ENCODE measurements at places on chromosomes 12 and 14.

- no peak for DNase-seq
These were observed 7.3 kb upstream of the TMEM229B start for GRCh38 chr14:67495827-67496226.

- DNase-seq, result no peak
These were observed 181.9 kb downstream of the SLC6A15 start for GRCh38 chr12:84730561-84731162.

- DNase-seq, result no peak
These were observed 164.7 kb downstream of the SSPN start for GRCh38 chr12:26360062-26360461.

DNA sequence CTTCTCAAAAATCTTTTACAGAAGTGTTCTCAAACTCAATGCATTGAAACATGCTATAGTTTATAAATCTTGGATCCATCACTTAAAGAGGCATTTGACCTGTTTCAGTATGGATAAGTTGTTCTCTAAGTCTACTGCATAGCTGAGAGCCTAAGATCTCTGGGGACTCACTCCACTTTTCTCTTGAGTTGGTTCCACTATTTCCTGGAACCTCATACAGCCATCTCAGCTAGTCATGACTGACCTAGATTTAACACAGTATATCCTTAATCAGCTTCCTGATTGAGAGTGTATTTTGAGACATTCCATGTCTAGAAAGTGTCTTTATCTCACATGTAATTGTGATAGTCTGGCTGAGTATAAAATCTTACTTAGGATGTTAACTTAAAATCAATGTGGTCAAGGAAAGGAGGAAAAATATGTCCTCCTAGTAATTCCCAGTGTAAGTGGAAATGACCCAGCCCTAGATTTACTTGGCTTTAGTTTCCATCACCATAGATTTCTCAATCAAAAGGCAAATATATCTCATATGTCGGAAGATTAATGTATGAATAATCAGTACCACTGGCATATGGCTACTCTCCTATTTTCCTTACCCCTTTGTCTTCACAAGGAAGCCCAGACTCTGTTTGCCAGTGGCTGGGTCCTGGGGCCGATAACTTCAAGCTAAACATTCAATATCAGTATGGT, 61.9 kb downstream of the KICS2 start:
- DNase-seq, result no peak

DNA sequence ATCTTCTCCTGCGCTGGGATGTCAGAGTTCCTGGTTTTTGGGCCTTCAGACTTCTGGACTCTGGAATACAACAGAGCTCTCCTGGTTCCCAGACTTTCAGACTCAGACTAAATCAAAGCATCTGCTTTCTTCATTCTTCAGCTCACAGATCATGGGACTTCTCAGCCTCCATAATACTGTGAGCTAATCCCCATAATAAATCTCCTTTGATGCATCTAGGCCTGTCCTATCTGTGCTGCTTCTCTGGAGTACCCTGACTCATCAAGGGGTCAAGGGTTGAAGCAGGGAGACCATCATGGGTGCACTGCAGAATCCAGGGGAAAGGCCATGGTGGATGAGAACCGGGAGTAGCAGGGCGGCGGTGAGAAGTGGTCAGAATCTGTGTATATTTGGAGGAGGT, 1094.1 kb upstream of the TMEM132C start:
- DNase-seq, result no peak

DNA sequence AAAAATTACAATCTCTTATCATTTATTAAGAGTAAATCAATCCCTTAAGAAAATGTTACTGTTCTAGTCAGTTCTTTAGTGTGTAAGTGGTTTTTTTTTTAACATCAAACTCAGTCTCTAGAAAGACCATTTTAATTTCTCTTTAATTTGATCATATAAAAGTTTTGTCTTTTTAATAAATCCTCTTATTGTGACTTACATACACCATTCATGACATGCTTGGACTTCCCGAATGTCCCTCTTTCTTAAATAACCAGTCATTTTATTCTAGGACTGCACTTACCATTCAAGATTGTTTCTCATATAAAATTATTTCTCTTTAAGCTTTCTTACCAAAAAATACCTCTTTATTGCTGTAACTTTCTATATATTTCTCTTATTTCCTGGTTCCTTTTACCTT, 60.8 kb upstream of the EVL start:
- DNase-seq, result no peak

DNA sequence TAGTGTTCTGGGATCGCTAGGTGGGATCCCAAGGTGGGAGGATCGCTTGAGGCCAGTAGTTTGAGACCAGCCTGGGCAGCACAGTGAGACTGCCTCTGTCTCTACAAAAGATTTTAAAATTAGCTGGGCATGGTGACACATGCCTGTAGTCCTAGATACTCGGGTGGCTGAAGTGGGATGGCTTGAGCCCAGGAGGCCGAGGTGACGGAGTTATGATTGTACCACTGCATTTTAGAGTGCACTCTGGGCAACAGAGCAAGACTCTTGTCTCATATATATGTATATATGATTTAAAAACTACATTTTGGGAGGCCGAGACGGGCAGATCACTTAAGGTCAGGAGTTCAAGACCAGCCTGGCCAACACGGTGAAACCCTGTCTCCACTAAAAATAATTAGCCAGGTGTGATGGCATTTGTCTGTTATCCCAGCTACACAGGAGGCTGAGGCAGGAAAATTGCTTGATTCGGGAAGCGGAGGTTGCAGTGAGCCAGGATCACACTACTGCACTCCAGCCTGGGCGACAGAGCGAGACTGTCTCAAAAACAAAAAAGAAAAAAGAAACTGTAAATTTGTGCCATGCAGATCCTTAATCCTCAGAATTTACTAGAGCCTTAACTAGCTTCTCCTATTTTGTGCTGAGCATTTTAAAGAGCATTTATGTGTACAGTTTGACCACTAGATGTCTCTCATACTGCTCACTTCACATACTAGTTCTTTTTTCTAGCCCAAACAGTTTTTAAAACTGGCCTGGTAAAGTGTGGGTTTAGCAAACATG, 114.8 kb downstream of the MON2 start:
- DNase-seq, result no peak

DNA sequence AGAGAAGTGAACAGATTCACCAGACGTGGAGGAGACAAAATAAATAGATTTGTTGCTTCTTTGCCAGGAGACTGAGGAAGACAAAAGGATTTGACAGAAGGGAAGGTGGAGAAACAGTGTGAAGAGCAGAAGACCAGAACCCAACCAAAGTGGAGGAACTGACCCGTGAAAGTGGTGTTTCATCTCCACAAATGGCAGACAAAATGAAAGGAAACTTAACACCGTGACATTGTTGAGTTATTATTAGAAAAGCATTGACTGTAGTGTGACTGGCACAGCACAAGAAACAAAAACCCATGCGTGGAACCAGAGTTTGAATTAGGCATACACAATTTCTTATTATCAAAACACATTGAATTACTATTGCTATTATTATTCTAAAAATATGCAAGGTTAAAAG, 518.1 kb downstream of the TMEM121 start:
- DNase-seq, result no peak

DNA sequence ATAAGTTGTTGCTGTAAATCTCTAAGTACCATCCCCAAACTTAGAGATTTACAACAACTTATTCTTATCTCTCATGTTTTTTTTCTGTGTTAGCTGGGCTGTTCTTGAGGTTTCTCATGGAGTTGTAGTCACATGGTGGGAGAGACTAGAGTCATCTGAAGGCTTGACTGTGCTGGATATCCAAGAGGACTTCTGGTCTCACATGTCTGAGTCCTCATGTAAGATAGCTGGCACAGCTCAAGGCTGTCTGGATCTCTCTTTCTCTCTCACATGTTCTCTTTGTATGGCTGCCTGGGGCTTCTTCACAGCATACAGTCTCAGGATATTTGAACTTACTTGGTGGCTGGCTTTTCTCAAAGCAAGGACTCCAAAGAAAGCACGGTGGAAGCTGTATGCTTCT, 63.8 kb downstream of the DACT1 start:
- DNase-seq, result no peak

- DNase-seq, result no peak
These were observed 479.1 kb downstream of the MED13L start for GRCh38 chr12:115798309-115798917.

DNA sequence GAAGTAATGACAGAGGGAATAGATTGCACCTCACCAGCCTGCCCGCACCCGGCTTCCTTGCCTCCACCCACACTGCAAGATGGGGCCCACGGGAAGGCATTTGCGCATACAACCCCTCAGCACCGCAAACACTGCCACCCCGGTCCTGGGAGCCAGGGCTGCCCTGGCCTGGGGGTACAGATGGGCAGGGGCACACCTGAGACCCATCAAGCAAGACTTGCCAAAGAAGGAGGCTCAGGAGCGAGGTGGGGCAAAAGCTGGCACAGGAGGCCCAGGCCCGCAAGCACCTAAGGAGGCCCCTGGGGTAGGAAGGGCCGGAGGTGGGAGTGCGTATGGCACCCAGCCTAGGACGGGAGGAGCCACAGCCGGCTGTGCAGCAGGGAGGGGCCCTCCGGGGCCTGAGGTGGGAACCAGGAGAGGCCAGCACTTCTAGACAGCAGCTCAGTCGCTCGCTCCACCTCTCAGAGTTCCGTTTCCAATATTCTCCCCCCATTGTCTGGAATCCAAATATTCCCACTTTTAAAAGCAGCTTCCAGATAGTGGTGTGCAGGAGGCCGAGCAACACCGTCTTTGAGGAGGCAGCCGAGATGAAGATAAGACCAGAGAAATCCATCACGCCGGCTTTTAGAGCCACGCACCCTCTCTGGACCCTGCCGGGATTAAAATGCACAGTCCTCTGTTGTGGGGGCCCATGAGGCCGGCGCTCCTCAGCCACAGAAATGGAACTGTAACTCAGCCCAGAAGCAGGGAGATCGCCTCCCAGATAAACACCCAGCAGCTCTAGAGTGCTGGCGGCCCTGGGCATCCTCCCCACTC, 12.2 kb upstream of the C14orf180 start:
- DNase-seq, result no peak

GRCh38 chr14:67733616-67734015, 31.9 kb downstream of the RDH12 start:
- DNase-seq, result no peak

- no peak for DNase-seq
These were observed 141.4 kb downstream of the PHLDA1 start for GRCh38 chr12:75890141-75890540.

DNA sequence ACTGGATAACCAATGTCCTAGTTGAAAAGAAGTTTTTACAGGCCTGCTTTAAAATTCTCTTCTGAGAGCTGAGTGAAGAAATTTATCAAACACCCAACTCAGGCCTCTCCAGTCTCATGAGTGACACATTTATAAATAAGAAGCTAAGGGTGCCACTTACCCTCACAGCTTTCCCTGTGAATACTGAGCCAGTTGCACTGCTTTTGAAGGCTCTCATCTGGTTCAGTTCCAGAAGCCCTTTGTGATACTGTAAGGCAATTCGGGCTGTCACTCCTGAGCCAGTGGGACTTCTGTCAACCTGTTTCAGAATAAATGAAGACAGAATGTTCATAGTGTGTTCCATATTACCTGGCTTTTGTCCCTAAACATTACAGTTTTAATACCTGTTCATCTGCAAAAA, 8.5 kb downstream of the L3HYPDH start:
- DNase-seq, result no peak

- DNase-seq, result no peak
These were observed 262.5 kb downstream of the FOXG1 start for GRCh38 chr14:29028973-29029582.

GRCh38 chr12:1551496-1551895, 42.9 kb downstream of the FBXL14 start:
- DNase-seq, result no peak

- no peak for DNase-seq
These were observed 1.7 kb downstream of the TPCN1 start for GRCh38 chr12:113222730-113223531.

DNA sequence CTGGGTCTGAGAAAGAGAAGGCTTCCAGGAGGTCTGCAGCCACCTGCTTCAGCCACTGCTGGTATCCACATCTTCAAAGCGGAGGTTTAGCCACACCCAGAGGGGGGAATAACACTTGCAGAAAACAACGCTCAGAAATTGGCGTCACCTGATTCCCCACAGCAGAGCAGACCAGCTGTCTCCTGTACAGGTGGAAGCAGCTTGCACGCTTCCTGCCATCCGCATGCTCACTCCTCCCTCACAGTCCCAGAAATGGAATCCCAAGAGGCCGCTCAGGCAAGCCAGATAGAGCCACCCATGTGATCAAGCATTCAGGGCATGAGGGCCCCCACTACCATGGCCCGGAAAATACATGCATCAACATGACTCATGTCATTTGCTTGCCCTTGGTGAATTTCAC, 112.2 kb upstream of the DIO3 start:
- DNase-seq, result no peak

- no peak for DNase-seq
These were observed 19.9 kb upstream of the MDM1 start for GRCh38 chr12:68352067-68352466.

DNA sequence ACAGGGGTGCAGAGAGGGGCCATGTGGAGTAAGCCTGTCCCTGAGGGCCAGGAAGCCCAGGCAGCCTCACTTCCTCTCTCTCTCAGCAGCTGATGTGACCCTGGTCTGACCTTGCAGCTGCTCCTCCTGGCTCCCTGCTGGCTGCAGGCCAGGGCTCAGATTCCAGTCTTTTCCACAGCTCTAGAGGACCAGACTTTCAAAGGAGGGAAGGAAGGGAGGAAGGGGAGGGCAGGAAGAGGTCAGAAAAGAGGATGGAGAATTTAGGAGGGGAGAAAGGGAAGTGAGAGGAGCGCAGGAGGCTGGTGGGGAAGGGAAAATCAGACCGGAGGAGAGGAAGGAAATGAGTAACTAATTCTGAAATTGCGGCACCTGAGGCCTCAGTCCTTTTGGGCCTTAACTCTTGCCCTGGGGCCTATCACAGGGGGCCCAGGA, 40.9 kb upstream of the VASH1 start:
- DNase-seq, result no peak

GRCh38 chr12:80821513-80822000, 104.8 kb downstream of the MYF5 start:
- DNase-seq, result no peak

- DNase-seq, result no peak
These were observed 118.7 kb downstream of the BRMS1L start for GRCh38 chr14:35944847-35945246.

GRCh38 chr14:69619012-69619411, 7.6 kb downstream of the SUSD6 start:
- no peak for DNase-seq
